ENCODE measurements at places on chromosomes 5 and 9.

GRCh38 chr9:29322240-29322639 is 1749.0 kb upstream of the C9orf72 start:
- no peak for DNase-seq

- DNase-seq, result no peak
Measured at GRCh38 chr5:130541617-130542221, 623.3 kb downstream of the HINT1 start.

GRCh38 chr5:7759257-7759871 is 91.6 kb downstream of the CFAP90 start:
- no peak for DNase-seq

- no peak for DNase-seq
Measured at GRCh38 chr9:120475341-120475740, 104.6 kb downstream of the CDK5RAP2 start.

- DNase-seq, result no peak
Measured at GRCh38 chr9:128419061-128419925, 1.4 kb upstream of the CERCAM start.

DNA sequence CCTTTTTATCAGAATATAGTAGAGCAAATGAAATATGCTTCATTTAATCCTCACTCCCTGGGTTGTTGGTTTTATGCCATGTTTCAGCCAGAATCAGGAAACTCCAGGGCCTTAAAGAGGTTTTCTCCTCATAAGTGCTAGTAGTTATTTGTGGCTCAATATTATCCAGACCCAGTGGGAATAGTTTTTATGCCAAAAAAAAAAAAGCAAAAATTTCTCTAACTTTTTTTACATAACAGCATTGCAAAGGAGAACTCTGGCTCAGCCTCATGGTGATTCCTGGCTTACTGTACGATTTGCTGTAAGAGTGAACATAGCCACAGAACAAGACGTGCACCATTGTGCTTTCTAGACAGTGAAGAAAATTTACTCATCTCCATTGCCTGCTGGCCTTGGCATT is 232.5 kb downstream of the PJA2 start:
- no peak for DNase-seq

- DNase-seq, result no peak
Measured at GRCh38 chr9:130327781-130328348, 62.3 kb downstream of the HMCN2 start.

DNA sequence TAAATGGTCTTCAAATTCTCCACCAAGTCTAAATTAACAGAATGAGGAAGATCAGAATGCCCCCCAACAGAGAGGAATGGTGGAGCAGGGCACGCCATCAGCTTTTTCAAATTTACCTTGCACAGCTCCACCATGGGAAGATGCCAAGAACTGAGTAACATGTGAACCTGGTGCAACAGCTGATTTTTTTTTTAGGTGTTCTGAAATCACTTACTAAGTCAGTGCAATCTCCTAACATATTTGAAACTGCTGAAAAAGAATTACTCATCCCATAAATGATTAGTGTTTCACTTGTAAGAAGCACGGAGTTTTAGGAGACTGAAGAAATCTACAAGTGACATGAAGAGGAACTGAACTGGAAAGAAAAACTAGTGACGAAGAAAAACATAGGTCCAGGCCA is 5.1 kb downstream of the TMEM245 start:
- no peak for DNase-seq

DNA sequence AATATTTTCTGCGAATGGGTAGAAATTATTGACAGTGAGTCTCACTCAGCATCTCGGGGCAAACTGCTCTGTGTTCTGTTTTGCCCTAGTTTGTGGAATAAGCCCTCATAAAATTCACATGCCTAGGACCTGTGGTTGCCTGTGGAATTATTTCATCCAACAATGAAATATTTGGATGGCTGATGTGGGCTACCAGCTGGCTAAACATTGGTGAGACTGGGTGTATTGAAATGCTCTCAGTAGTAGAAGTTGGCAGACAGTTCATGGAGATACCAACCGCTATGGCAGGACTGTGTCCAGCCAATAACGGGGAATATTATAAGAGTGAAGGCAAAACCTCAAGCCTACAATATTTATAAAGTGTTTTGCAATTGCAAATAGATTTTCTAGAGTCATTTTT is 344.1 kb upstream of the RPS23 start:
- DNase-seq, result no peak

- DNase-seq, result no peak
Measured at GRCh38 chr5:151454166-151454565, 6.8 kb downstream of the SLC36A1 start.

DNA sequence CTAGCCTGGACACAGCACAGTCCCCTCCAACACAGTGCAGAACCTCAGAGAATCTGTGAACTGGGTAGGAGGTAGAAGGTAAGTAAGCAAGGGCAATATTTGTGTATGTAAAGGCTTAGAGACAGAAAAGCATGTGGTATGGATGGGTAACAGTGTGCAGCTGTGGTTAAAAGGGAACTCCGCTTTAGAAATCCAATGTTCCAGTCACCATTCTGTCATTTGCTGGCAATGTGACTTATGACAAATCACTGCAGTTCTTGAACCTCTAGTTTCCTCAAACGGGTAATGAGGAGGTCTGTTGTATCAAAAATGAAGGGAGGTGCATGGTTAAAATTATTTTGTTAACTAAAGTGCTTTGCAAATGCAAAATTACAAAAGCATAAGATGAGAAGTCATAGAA is 125.5 kb upstream of the IFNE start:
- no peak for DNase-seq

DNA sequence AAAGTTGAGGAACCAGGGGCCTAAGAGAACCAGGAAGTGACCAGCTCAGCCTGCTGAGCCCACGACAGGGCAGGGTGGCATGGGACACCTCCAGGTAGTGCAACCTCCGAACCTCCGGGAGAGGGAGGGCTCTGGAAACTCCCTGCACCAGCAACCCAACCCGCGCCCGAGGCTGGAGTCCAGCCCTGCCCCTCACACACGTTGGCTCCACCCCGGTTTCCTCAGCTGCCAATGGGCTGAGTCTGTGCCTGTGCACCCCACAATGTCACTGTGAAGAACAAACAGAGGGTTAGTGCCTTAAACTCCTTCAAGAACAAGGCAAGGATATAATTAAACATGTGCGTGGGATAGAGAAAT is 17.0 kb upstream of the UNC5A start:
- DNase-seq, result no peak

DNA sequence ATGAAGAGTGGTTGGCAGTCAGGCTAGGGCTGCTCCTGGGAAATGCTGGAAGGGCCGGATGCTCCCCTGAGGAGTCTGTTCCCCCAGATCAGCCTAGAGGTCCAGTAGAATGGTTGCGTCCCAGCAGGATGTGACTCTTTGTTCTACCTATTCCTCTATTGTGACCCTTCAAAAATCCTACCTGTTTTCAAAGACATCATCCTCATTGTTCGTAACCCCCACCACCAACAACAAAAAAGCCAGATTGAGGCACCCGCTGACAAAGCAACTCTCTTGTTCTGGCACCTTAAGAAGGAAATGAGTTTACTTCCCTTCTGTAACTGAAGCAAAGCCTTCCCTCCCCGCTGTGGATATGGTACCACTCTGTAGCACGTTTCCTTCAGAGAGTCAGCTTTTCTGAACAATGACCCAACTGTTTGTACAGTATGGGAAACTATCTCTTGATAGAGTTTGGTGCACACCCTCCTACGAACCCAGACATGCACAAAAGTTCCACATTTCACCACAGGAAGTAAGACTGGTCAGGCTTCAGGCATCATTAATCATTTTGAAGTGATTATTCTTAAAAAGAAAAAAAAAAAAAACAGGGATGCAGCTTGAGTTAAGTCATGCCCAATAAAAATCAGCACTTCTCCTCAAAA is 207.2 kb downstream of the ENC1 start:
- DNase-seq, result no peak

DNA sequence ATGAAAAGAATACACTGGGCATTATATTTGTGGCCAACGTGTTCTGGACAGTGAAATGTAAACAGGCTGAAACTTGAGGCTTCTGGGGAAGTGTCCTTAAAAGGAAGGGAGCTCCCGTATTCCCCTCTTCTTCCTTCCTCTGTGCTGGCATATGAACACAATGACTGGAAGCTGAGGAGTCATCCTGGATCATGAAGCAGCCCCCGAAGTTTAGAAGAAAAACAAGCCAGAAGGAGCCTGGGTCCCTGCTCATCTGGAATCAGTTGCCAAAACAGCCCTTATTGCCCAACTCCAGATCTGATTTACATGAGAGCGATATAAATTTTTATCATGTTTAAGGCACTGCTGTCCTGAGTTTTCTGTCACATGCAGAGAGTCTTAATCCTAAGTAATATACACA is 65.4 kb upstream of the SLC1A1 start:
- no peak for DNase-seq

GRCh38 chr5:38777111-38777510 is 68.7 kb upstream of the OSMR start:
- DNase-seq, result no peak

DNA sequence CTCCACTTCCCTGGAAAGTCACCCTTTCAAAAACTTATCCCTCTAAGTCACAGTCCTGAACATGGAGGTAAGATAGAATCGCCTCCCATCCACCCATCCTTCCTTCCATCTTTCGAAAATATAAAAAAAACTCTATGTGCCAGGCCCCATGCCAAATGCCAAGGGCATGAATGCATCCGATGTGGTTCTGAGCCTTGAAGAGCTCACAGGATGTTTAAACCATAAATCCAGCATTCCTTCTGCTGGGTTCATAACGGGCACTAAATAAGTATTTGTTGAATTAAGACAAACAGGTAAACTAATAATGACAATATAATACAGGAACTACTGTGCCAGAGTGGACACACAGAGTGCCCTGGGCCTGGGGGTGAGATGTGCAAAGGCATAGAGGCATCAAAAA is 147.3 kb downstream of the TTLL11 start:
- DNase-seq, result no peak

- no peak for DNase-seq
Measured at GRCh38 chr5:152514827-152515397, 109.8 kb upstream of the NMUR2 start.

GRCh38 chr9:17894501-17895160 is 315.8 kb downstream of the SH3GL2 start:
- DNase-seq, result no peak

- DNase-seq, result no peak
Measured at GRCh38 chr9:13396418-13396817, 116.9 kb upstream of the MPDZ start.

DNA sequence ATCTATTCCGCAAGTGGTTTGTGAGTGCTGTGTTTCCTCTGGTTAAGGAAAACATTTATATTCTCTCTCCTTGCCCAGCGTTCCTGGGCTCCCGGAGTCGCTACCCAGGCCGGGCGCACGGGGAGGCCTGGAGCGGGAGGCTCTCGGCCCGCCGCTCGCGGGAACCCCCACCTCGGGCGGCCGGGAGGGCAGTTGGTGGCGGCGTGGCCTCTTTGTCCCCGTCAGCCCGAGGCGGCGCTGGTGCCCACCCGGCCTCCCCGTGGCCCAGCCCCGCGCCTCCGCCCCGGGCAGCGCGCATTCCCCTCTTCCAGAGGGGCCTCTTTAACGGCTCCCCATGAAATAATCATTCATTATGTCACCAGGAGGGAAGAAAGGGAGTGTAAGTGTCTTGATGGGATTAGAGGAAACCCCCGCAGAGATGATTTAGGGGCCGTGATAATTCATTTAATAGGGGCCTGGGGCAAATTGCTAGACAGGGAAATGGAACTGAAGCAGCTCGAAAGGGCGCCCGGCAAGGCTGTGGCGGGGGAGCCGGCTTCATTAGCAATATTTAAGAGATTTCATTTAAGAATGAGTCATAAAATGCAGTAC is 181.9 kb upstream of the TBCA start:
- DNase-seq, result no peak

GRCh38 chr9:93907551-93908199 is 47.5 kb downstream of the BARX1 start:
- no peak for DNase-seq

GRCh38 chr9:94703488-94704140 is 22.9 kb upstream of the AOPEP start:
- no peak for DNase-seq

GRCh38 chr5:35857606-35858205 is 1.0 kb downstream of the IL7R start:
- DNase-seq, result no peak

GRCh38 chr9:107137495-107138202 is 145.4 kb upstream of the RAD23B start:
- no peak for DNase-seq

GRCh38 chr5:78545406-78545805 is 103.2 kb downstream of the LHFPL2 start:
- DNase-seq, result no peak

DNA sequence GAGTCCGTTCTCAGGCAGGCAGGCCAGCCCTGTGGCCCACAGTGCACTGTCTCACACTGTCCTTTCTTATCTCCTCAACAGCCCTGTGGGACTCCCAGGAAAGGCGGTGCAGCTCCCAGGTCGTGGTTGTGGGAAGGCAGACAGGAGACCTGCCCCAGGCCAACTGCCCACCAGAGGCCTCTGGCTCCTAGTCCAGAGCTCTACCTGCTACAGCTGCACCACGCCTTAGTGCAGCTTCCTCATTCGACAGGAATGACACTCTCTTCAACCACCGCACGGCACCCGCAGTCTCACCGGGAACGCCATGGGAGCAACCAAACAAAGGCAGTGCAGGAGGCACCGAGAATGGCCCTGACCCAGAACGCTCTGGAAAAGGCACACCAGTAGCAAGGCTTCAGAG is 25.3 kb downstream of the CAMSAP1 start:
- DNase-seq, result no peak

DNA sequence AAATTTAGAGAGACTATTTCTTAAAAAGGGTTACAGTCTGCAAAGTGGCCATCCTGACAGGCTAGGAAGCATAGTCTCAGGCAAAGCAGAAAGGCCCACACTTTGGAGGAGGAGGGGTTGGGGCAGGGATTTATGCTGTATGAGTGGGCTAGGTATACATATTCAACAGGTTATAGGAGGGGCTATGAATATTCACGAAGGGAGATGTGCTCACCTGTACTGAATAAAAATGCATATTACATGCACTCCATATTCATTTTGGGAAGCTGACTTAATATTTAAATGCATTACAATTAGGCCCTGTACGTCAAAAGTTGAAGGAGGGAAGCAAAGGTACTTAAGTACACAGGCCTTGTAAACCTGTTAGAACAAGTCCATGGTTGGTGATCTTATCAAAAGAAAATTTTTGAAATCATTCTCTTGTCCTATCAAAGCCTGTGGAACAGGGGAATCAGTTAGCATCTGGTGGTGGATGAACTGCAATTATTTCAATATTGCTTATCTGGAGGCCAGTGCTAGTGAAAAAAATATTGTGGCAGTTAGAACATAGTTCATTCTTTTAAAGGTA is 1.6 kb downstream of the CENPP start:
- no peak for DNase-seq

DNA sequence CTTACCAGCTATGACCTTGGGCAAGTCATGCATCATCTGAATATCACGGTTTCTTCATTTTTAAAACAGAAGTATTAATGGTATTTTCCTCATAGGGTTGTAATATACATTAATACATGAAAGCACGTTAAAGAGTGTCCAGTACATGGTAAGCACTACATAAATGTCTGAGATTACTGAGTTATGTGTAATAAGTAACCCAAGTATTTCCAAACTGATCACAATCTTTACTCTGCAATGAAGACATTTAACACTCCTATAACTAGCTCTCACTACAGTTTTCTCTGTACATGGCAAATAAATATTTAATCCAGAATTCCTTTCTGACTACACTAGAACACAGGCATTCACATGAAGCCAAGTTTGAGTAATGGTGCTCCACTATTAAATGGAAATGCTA is 4.0 kb downstream of the GLDC start:
- no peak for DNase-seq

Measured in amygdala (tissue), 56 donors.